ENCODE measurements at places on chromosomes 2 and 18.

DNA sequence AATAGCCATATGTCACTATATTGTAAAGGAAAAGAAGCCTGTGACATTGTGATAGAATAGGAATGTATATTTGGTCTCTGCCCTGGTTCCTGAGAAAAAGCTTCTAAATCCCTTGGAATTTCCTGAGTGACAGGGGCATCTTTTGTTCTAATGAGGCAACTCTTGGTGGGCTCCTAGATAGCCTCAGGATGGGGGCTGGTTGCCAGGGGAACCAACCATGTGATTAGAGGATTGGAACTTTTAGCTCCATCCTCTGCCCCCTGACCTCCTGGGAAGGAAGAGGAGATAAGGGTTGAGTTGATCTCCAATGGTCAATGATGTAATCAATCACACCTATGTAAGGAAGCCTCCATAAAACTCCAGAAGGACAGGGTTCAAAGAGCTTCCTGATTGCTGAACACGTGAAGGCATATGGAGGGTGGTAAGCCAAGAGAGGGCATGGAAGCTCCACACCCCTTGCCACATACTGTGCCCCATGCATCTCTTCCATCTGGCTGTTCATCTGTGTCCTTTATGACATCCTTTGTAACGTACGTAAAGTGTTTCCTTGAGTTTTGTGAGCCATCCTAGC, 2.9 kb upstream of the ME2 start:
- no peak for DNase-seq

- no peak for DNase-seq
These were observed 82.4 kb upstream of the TGIF1 start for GRCh38 chr18:3367491-3368091.

DNA sequence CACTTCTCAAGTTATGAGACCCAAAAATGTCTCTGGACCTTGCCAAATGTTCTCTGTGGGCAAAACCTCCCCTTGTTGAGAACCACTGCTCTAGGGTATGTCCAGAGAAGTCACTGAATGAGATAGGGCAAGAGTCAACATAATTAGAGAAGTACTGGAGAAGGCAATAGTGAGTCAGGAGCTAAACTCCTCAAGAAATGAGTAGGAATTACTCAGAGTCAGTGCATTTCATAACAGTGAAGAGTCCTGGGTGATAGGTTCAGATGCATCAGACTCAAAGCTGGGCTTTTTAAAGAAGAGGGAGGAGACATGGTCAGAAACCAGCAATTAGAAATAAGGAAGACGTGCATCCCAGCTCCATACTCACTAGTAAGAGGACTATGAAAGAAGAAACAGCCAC, 38.6 kb upstream of the IHH start:
- no peak for DNase-seq

GRCh38 chr2:3344897-3345296, 32.7 kb downstream of the EIPR1 start:
- DNase-seq: no peak

- no peak for DNase-seq
These were observed 48.7 kb downstream of the INPP5D start for GRCh38 chr2:233108611-233109490.

- DNase-seq: no peak
These were observed 4.9 kb downstream of the CYP26B1 start for GRCh38 chr2:72142570-72143440.

DNA sequence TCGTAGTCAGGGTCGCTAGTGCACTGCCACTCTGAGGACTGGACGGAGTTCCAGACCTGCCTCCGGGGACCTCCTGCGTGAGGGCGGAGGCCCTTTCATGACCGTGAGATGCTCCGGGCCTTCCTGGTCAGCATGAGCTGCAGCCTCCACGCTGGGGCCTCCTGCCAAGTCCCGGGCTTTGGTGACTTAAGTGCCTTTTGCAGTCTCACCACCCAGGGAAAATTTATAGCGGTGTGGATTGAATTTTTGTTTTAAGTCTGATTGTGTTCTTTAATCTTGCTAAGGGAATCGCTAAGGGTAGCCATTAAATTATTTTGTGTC, 33.6 kb downstream of the CHRNA1 start:
- DNase-seq: no peak

DNA sequence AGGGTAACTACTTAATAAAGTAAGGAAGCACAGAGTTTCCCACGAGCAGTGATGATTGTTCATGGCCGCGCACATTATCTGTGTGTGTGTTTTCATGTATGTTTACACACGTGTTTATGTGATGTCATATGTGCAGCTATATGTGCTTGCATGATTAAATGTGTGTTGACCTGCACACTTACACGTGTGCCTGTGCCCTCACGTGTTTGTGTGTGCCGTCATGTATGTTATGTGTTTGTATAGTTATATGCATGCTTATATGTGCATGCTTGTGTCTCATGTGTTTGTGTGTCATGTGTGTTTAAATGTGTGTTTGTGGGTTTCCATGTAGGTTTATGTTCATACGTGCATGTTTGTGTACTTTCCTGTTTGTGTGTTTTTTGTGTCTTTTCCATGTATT, 782.3 kb downstream of the GALR1 start:
- no peak for DNase-seq

- no peak for DNase-seq
These were observed 35.1 kb downstream of the CCBE1 start for GRCh38 chr18:59661891-59662701.

- no peak for DNase-seq
These were observed 110.1 kb downstream of the MAIP1 start for GRCh38 chr2:200065477-200065876.

DNA sequence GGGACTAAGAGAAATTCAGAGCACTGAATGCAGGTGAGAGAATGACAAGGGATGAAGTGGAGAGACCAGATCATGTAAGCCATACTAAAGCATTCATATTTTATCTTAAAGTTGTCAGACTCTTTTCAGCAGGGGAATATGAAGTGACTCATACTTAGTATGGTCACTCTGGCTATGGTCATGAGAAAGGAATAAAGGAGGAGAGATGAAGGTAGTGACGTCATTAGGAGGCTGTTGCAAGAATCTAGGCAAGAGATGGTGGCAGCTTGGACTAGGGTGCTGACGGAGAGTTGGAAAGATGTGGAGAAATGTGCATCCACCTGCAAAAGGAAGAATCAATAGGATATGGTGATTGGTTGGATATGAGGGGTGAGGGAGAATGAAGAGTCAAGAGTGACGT, 203.2 kb upstream of the ACVR2A start:
- DNase-seq: no peak

DNA sequence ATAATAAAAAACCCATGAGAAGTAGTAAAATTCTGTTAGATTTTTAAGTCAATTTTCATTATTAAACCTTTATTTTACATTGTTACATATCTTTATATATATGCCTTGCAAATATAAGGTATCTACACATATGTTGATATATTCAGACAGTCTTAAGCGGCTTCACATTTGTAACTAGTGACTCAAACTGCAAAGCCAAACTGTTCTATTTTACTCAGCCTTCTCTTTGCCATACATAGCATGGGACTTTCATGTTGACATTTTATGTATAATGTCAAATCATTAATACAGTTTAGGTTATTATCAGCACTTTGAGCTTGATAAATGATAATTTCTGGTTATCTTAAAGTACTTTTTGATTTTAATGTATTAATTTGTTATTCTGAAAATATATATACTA, 125.0 kb upstream of the WDSUB1 start:
- no peak for DNase-seq

DNA sequence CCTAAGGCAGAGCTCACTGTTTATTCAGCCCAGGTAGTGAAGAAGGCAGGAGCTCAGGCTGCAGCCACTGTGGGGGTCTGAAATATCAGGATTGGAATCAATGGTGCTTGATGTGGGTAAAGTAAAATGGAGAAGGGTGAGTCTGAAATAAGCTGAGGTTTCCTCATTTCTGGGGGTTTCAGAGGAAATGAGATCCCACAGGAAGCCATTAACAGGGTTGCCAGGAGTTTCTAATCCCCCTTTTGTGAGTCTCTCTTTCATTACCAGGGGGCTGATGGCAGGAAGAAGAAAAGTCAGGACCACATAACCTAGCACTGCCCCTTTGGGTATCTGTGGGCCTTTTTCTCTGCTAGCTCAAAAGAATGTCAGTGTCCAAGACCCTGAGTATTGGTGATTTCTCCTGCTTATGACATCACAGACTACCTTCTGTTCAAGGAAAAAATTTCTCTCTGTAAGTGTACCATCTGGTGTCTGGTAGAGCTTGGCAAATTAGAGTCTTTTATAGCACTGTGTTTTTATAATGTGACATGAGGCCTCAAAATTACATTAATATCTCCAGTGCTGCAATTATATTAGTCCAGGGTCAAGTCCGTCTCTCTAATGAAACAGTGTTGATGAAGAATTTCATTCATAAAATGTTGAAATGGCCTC, 56.0 kb downstream of the LBH start:
- no peak for DNase-seq

DNA sequence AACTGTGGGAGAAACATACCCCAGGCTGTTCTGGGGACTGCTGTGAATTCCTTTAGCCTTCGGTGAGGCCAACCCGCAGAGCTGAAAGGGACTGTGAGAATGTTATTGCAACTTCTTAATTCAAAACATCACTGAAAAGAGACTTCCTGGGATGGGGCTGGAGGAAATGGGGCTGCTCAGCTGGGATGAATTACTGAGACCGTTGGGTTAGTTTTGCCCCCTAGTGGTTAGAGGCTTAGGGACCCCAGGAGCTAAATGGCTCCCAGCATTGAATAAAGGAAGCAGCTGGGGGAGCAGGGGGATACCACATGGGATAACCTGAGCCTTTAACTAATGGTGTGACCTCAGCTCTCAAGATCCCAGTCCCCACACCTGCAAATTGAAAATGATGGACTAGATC, 941.1 kb upstream of the FANCL start:
- DNase-seq: peak; percentile 4

DNA sequence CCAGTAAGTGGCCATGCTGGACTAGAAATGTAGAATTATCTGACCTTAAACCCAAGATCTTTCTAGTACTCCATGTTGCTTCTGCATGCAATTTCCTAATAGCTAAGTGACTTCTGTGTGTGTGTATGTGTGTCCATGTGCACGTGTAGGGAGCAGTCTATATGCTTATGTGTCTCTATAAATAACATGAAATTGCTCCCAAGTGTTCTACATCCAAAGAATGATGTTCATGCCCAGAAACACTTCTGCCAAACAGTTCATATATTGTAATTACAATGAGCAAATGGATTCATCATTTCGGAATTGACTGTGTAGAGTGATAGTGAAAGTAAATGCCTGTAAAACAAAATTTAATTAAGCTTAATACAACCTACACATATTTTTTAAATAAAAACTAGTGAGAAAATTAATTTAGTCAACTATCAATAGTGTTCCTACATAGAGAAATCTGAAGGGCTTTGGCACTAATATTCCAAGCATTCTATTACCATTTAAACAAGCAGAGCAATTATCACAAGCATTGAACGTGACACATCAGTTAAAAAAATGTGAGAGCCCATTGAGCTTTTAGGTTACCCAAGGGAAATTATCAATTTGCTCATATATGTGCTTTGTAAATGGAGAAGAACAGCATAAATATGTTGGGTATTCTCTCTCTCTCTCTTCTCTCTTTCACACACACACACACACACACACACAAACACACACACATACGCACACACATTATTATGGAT, 1067.4 kb downstream of the CNTNAP5 start:
- DNase-seq: no peak

DNA sequence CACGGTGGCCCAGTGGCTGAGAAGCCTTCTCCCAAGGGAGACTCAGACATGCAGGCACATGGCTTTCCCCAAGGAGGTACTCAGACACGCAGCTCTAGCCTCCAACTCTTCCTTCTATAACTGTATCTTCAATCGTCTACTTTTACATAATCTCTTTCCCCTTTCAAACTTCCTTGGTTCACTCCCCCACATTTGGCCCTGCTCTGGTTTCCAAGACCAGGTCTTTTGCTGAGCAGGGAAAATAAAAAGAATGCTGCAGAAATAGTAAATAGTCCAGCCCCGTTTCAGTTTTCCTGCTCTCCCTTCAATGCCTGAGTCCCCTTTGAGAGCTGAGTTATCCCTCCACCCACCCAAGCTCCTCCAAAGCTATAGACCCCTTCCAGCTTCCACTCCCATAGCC, 635.0 kb downstream of the ARHGAP15 start:
- no peak for DNase-seq

- no peak for DNase-seq
These were observed 14.3 kb downstream of the SPTBN1 start for GRCh38 chr2:54470266-54470938.

GRCh38 chr2:77009307-77009706, 512.9 kb downstream of the LRRTM4 start:
- DNase-seq: no peak

GRCh38 chr2:159044804-159045286, 76.4 kb downstream of the TANC1 start:
- DNase-seq: no peak

- no peak for DNase-seq
These were observed 7.0 kb upstream of the CLIP4 start for GRCh38 chr2:29108225-29108624.

DNA sequence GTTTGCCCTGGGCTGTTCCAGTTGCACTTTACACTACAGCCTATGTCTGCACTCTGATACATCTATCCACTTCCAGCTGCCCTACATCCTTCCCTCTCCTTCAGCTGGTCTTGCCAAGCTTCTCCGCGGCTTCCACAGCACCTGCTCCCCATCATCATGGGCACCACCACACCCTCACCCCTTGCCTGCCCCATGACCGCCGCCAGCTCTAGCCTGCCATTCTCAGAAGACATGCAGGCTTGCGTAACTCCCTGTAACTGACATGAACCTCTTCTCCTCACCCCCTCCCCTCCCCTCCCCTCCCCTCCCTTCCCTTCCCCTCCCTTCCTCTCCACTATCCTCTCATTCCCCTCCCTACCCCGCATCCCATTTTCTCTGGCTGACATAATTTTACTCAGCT, 46.0 kb downstream of the PAX8 start:
- no peak for DNase-seq

GRCh38 chr18:46199515-46200147, 95.4 kb downstream of the HAUS1 start:
- no peak for DNase-seq

- DNase-seq: no peak
These were observed 542.1 kb downstream of the DSC3 start for GRCh38 chr18:30500240-30500945.

- DNase-seq: no peak
These were observed 5.7 kb downstream of the TEX261 start for GRCh38 chr2:70988726-70989648.

GRCh38 chr18:8835521-8835953, 130.2 kb downstream of the MTCL1 start:
- no peak for DNase-seq

DNA sequence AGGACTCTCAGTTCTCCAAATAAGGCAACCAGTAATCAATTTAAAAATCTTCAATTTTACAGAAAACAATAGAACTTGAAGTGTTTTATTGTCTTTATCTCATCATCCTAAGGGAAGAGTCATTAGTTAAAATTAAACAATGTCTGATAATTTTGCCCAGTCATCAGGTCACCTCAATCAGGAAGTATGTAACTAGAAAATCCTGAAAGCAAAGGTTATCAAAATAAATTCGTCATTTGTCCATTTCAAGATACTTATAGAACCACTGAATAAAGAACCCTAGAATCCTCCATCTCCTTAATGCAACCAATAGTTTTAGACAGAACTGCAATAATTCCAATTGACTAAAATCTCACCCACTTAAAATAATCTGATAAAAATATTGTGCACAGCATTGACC, 115.2 kb downstream of the NCKAP5 start:
- DNase-seq: no peak
